ENCODE measurements at places on chromosomes 11 and 22. TPM values are rescaled to one million over a fixed set of nuclear protein-coding genes. Genes with fewer than 3 reads are reported as not detected.

DNA sequence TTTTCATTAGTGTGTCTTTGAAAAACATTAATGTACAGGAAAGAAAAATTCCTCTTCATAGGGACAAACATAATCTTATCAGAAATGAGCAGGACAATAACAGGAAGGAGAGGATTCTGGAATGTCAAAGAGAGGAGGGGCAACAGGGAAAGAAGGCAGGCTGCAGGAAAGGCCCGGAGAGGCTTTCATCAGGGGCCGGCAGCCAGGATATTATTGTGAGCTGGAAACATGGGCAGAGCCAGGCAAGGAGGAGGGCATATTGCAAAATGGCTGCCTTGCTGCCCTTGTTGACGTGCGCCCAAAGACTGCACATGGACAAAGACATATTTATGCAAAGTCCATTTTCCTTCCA, 433.7 kb downstream of the ETS1 start:
- no peak for DNase-seq

DNA sequence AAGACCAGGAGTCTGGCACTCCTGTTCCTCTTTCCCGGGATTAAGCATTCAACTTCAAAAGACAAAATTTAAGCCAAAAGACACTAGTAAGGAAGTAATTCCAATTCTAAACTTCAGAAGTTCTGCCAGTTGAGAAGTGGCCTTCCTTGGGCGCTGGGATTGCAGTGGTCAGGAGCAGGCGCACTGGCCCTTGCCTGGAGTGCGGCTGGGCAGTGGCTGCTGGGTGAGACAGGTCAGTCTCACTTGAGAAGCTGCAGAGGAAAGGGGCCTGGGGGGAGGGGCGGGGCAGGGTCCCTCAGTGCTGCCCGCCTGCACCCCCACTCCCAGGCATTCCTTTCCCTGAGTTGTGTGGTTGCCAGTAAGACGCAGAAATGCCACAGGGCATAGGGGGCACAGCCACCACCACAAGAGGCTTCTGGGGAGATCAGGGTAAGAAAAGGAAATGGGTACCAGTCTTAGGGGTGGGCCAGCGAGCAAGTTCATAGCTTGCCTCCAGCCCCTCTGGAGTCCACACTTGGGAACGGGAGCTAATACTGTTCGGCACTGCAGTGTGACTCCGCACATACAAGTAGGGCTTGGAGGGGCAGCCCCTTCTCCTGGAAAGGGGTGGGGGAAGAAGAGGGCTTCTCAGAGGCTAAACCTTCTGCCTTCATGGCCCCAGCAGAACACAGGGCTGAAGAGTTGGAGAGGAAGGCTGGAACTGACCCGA, 5.5 kb downstream of the MRPL49 start:
- DNase-seq, result no peak

DNA sequence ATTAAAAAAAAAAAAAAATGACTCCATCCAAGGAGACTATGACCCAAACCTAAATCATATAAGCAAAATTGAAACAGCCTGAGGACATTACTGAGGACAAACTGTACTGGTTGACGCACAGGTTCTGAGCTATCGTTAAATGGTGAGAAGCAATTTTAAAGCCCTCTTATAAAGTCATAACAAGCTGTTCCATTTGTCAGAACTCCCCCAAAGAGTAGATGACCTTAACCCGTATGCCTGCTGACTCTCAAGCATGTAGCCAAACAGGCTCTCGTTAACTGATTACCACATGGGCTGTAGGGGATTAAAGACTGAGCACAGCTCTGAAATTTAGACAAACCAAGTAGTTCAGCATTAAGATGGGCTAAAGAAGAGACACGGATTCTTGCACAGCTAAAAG, 2.2 kb downstream of the CRYAB start:
- DNase-seq, result no peak

DNA sequence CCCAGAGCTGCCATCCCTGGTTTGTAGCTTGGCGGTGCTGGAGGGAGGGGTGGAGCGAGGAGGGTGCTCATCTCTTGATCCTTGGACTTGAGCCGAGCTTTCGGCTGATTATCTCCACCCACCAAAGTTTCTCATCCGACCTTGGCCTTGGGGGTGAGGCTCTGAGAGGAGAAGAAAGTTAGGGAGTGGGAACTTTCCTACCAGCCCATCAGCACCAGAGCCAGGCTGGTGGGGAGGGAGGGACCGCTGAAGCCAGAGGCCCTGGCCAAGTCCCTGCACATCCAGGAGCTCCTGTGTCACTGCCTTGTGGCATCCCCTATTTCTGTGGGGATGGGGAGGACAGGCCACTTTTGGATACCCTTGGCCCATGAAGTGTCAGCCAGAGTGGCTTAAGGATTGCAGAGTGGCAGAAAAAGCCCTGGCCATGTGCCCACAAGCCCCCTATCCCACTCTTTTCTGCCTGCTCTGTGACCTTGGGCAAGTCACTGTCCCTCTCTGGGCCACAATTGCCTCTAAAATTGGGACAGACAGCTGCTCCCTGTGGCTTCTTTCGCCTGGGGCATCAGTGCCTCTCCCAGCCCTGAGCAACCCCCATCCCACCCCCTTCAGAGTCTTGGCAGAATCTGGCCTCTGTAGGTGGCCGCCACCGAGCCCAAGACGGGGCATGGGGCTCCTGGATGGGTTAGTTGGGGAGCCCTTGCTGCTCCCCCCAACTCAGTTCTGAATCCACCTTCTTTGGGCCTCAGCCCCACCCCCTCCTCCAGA, 10.3 kb downstream of the KCTD17 start:
- DNase-seq, result no peak

OR5AP2 gene
- not detected for total RNA-seq

DNA sequence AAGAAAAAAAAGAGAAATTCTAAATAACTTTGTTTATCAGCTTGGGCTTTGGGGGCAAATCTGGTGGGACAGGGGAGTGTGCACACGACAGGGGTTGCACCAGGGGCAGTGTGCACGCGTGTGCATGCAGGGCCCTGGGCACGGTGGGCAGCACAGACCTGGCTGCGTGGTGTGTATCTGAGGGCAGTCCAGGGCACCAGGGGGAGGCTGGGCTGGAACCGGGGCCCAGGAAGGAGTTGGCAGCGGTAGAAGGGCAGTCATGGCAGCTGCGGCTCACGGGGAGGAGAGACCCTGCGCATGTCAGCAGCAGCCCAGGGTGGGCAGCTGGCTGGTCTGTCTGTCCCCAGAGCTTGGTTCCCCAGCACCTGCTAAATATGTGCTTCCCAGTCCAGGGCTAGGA, 4.3 kb downstream of the KRTAP5-5 start:
- DNase-seq, result no peak

ROBO4 gene
- total RNA-seq, result 9.7 TPM

SCARF2 gene
- total RNA-seq, result 5.4 TPM
